ENCODE measurements at places on chromosomes 6 and 20.
A peak's percentile ranks its signal among the peaks of the same experiment; 100 is the strongest.

DNA sequence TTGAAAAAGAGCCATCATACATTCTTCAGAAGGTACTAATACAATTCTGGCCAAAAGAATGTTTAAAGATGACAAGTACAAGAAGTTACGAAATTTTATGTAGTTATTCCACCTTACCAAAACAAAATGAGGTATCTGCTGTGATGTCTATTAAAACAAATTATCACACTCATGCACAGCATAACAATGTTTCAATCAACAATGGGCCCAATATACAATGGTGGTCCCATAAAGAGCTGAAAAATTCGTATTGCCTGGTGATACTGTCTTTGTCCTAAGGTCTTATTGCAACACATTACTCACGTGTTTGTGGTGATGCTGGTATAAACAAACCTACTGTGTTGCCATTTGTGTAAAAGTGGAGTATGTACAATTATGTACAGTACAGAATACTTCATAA lies 3.6 kb upstream of the NUP153 start:
- peak; percentile 90 for DNase-seq

DNA sequence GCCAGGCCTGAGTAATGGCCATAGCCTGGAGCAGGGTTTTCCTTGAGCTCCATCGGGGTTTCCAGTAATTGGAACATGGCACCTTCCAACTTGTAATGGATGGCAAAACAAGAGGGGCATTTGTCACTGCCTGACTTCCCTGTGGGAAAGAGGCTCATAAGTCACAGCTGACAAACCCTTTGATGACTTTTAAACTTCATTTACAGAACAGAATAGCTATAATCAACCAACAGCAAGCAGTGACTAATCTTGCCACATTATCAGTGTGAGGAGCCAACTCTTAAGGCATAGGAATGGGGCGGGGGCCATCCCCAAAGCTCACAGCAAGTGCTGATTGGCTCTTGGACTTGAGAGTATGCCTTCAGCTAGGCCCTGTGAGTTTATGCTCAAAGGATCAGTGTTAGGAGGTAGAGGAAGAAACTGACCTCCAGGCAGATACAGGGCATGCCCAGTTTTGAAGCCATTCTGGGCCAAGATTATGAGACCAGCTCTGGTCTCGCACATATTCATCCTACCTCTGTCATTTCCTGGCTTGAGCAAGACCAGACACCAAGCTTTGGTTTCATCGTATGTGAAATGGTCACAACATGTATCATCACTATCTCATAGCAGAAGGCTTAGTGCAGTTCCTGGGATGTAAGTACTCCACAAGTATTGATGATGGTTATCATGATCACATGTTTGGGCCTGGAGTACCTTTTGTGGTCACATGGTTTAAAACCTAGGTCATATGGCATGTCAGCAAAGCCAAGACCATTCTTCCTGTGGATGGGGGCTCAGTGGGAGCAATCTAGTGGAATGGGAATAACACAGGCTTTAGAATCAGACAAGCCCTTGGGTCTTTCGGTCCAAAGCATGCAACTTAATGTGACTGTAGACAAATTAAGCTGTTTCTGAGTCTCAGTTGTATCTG lies 49.2 kb downstream of the EIF2S2 start:
- DNase-seq = peak; percentile 56

DNA sequence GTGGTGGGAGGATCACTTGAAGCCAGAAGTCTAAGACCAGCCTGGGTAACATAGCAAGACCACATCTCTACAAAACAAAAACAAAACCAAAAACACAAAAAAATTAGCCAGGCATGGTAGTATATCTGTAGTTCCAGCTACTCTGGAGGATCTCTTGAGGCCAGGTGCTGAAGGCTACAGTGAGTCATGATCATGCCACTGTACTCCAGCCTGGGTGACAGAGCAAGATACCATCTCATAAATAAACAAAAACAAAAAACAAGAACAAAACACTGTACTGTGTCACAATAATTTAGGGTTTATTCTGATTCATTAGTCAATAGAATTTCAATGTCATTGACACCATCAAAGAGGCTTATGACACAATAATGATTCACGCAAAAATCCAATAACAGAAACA lies 1121.7 kb upstream of the MAP3K7 start:
- peak; percentile 30 for DNase-seq

- no peak for DNase-seq
Measured at GRCh38 chr6:108730635-108731515, 117.3 kb upstream of the ARMC2 start.

- DNase-seq = no peak
Measured at GRCh38 chr6:124604719-124605118, 357.5 kb upstream of the RNF217 start.

- DNase-seq = no peak
Measured at GRCh38 chr6:35585658-35586057, 73.0 kb upstream of the TULP1 start.

DNA sequence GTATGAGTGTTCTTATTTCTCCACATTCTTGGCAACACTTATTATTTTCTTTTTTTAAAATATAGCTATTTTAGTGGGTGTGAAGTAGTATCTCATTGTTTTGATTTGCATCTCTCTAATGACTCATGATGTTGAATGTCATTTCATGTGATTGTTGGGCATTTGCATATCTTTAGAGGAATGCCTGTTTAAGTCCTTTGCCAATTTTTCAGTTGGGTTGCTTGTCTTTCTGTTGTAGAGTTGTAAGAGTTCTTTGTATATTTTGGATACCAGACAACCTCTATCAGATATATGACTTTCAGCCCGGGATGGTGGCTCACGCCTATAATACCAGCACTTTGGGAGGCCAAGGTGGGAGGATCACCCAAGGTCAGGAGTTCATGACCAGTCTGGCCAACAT lies 5.1 kb upstream of the POPDC3 start:
- DNase-seq = no peak

DNA sequence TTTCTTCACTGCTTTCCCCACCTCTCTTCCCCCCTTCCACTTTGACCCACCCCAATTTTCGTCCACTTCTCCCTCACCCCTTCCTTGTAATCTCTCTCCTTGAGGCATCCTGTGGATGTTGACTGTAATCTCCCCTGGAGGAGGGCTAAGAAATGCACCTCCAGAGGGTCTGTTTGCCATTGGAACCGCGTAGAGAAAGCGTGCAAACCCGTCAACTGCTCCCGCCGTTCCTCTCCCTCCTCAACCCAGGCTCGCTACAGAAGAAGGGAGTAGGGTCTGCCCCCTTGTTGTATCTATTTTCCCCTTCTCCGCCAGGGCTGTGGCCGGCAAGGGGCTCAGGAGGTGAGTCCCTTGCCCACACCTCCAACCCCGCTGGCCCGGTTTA lies 502 bp upstream of the HTR1E start:
- no peak for DNase-seq

- no peak for DNase-seq
Measured at GRCh38 chr6:31676904-31677303, 4.0 kb downstream of the LY6G5C start.

DNA sequence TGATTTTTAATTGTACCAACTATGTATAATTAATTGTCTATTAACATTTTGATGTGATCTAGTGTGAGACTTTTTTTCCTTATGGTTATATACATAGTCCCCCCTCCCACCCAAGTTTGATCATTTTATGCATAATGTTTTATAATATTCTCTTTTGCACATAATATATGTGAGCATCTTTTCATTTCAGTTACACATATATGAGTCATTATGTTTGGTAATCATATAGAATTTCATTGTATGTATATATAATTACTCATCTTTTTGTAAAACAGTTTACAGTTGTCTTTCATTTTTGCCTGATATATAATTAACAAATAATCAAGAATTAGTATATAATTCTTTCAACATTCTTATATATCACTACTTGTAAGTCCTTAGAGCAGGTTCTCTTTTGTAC lies 15.0 kb downstream of the RWDD1 start:
- no peak for DNase-seq

- DNase-seq = peak; percentile 69
Measured at GRCh38 chr6:154732538-154733182, 556 bp upstream of the SCAF8 start.

DNA sequence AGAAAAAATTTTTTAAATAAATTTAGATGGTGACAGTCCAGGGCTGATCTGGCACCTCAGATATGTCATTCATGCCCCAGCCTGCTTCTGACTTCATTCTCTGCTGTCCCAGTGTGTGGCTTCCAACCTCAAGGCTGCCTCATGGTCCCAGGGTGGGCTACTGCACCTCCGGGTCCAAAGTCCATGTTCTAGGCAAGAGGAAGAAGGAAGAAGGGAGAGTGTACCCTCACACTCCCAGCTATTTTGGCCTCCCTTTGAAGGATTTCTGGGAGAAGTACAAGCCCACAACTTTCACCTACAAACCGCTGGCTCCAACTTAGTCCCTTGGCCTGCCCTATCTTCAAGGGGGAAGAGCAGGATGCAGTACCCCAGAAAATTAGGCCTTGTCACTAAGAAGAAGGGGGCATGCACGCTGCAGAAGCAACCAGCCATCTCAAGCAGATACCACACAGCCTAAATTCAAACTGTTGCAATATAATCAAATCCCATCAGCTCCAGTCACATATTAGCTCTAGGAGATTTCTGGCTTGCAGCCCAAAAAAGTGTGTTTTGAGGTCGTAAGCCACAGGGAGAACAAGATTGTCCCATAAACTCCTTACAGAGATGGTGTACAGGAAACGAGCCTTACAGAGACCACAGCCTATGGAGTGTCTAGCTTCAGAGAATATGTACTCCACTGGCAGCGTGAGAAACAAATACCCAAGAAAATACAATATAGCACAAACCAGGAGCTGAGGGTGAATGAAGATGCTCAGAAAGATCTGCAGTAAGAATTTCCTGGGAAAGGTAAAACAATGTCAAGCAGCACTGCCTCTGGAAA lies 906 bp upstream of the BTN3A2 start:
- peak; percentile 35 for DNase-seq

DNA sequence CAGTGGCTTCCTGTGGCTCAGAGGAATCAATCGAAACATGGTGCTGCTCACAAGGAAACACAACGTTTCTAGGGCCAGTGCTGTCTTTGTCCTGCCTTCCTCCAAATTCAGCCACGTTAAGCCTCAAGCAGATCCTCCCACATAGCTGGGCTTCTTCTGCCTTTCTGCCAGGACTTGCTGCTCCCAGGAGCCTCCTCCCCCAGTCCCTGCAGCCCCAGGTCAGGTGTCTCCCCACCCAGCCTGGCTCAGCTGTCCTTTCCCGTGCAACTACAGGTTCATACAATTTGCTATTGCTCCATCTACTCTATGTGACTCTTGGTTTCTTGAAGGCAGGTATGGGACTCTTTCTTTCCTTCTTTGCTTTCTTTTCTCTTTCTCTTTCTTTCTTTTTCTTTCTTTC lies 215.3 kb upstream of the RNF24 start:
- DNase-seq = no peak

- no peak for DNase-seq
Measured at GRCh38 chr6:38901802-38902522, 146.6 kb upstream of the GLP1R start.
